Upper lobe of left lung (tissue), 6 donors: ENCODE measurements at places on chromosomes 13 and 19.

DNA sequence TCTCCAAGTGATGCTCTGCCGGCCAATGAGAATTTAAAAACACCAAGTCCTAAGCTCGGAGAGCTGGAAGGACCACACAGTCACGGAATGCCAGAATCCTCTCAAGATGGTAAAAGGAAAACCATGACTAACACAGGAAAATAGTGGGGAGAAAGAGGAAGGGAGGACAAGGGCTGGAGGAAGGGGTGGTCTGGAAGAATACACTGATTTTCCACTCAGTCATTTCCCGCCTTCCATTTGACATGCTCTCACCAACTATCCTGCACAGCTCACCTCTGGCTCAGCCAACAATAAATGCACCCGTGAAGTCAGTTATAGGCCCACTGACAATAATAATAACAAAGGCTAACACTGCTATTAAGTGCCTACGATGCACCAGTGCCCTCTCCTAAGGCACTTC lies 31.5 kb downstream of the SLC7A1 start:
- no peak for DNase-seq

DNA sequence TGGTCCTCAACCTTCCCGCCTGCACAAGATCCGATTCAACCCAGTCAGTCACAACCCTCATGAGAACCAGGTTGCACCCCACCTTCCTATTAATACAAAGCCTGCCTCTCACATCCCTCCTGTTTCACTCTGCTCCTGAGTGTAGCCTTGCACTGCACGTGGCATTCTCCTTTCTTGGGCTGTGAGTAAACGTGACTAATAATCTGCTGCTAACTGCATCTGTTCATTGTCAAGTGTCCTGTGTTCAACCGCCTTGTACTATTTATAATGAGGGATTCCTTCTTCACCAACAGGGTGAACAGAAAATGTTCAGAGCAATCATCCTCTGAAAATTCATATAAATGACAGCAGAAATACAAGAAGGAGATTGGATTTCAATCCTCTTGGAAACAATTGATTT lies 1608.2 kb downstream of the SLITRK5 start:
- no peak for DNase-seq

GRCh38 chr13:80923907-80924306 lies 583.0 kb upstream of the SPRY2 start:
- no peak for DNase-seq

GRCh38 chr13:24648983-24649687 lies 31.1 kb upstream of the ATP12A start:
- peak; percentile 43 for DNase-seq

DNA sequence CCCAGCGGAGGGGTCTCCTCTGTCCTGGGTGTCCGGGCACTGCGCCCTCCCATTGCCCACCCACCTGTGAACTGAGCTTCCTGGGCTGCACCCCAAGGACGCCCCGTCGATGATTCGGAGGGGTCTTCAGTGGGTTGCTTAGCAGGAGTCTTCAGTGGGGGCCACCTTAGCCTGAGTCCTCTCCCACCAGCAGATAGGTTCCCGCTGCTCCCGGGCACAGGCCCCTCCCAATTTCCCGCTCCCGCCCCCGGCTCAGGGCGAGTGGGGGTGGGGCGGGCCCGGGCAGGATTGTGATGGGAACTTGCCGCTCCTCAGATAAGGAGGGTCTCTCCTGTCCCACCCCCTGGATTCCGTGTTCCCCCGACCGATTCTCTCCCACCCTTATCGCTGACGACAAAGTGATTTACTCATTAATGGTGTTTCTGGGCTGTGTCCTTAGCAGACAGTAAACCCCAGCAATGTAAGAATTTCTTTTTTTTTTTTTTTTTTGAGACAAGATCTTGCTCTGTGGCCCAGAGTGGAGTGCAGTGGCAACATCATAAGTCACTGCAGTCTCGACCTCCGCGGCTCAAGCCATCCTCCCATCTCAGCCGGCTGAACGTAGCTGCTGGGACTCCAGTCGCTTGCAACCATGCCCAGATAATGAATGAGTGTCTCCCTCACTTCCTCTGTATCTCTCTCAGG lies 655 bp upstream of the S1PR5 start:
- DNase-seq = peak; percentile 73

DNA sequence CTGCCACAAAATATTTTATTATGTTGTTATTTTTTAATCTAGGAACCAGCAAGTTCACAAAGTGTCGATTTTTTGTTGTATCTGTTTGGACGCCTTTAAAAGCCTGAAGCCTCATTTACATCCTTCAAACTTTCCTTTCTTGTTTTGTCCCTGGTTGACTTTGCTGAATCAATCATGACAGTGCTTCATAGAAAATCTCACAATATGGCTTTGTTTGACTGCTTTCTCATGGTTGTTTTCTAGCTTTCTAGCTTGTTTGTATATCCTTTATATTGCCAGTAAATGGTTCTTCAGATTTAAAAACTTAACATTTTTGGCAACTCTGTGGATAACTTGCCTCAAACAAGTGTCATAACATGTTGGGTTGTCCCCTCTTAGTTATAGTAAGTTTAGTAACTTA lies 84.1 kb upstream of the ATXN8OS start:
- no peak for DNase-seq

GRCh38 chr19:9309139-9309973 lies at the start of gene ZNF699:
TSS of gene ZNF699 (minus strand) at chr19:9309838. CDS start at chr19:9305119, 4,719 bp downstream.
- DNase-seq = peak; percentile 98

- no peak for DNase-seq
These were observed 20.0 kb upstream of the POSTN start for GRCh38 chr13:37618554-37618953.

- DNase-seq = no peak
These were observed 2.1 kb upstream of the BSG start for GRCh38 chr19:570251-570686.

GRCh38 chr13:97141564-97142005 lies 80.5 kb upstream of the MBNL2 start:
- peak; percentile 76 for DNase-seq

- peak; percentile 74 for DNase-seq
These were observed at the start of gene GPI for GRCh38 chr19:34364830-34365462. TSS of gene GPI (plus strand) at chr19:34365196. CDS start at chr19:34365267, 71 bp downstream.

- no peak for DNase-seq
These were observed 12.1 kb upstream of the MYCBP2 start for GRCh38 chr13:77338961-77339401.

GRCh38 chr19:33444562-33445441 lies 71.3 kb downstream of the CEBPG start:
- DNase-seq = no peak

DNA sequence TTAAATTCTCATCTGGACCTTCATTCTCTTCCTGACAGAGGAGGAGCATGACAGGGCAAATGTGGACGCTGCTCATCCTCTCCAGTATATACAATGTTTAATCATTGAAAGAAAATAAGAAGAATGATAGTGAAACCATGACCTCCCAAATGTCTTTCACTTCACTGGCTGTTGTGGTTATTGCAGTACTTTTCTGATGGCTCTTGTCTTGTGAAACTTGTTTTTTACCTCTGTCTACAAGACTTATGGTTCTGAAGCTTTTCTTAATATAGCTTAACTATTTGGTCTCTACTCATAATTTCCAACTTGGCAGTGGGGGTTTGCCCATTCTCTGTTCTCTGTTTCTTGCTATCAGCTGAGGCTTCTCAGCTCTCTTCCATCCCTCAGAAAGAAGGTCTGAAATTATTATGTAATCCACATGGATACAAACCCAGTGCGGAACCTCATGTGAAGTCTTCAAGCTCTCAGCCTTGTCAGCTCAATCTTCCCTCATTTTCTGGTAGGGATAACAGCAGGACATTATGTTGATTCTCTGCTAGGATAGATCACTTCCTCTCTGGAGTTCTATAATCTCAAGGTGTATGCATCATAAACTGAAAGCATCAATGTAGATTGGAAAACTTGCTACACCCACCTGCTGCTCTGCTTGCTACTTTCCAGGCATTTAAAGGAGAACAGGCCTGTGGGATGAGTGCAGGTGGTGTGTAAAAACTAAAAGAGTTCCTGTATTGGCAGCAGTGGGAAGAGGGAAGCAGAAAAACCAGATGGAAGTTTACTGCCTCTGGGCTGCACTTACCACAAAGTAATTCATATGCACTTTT lies 250.3 kb upstream of the HTR2A start:
- DNase-seq = no peak

- peak; percentile 82 for DNase-seq
These were observed 4.6 kb upstream of the ASPDH start for GRCh38 chr19:50518091-50519005.

- DNase-seq = no peak
These were observed 12.3 kb upstream of the ZNF283 start for GRCh38 chr19:43814663-43815352.

- DNase-seq = no peak
These were observed 2.4 kb upstream of the PLPP2 start for GRCh38 chr19:293436-294110.

DNA sequence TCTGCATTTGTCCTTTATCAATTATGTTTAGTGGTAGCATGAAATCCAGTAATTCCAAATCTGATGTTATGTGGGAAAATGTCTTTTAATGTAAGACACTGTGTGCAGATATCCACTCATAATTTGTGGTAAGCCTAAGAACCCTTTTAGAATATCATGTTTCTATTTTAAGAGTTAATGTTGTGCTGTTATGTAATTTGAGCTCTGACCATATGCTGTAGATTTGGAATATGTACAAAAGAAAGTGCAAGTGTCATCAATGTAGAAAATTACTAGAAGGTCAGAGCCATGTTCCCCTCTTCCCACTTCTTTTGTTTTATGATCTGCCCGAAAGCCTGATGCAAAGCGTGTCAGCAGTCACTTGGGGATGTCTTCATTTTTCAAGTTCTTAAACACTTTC lies 44.5 kb downstream of the SCEL start:
- no peak for DNase-seq

GRCh38 chr13:20400774-20401173 lies 124.9 kb downstream of the CRYL1 start:
- DNase-seq = no peak

- DNase-seq = no peak
These were observed 258.8 kb downstream of the ZNF536 start for GRCh38 chr19:30631033-30631370.

GRCh38 chr13:39811051-39811450 lies 155.6 kb downstream of the COG6 start:
- peak; percentile 39 for DNase-seq

- no peak for DNase-seq
These were observed 153.5 kb downstream of the DLEU7 start for GRCh38 chr13:50690006-50690405.

DNA sequence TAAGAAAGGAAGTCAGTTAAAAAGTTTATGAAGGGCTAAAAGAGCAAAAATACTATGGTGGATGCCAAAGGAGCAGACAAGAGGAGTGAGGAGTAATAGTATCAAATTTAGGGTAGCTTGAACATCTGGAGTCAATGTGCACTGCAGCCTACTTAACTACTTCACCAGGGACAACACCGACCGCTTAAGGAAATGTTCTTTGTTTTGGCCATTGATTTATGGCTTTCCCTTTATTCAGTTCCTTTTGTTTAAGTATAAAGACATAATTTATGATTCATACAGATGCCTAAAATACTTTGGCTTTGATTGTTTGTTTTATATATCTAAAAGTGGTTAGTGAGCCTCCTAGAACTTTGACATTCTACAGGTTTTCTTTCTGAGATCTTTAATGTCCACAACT lies 276.3 kb upstream of the PRR20A start:
- DNase-seq = no peak

DNA sequence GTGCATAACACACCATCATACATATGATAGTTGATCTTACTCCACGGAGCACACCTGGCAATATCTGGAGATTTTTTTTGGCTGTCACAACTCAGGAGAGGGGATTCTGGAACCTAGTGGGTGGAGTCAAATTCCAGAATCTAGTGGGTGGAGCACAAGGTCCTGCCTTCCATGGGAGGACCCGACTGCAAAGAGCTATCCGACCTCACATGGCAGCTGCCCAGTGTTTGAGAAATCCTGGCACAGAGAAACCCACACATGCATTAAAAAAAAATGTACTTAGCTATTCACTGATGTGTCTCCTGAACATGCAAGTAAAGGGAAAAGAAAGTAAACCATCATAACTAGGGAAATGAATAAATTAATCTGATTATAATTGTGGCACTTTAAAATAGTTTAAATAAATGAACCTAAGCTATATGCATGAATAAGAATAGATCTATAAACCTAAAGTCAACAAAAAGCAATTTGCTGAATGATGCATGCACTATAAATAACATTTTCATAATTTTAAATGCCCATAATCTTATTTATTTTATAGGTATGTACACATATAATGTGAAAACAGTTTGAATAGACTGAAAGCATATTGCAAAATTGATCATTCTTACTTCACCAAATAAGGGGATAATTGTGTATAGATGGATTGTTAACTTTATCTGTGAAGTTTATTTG lies 300.3 kb downstream of the MYO16 start:
- no peak for DNase-seq

- DNase-seq = no peak
These were observed 34.5 kb downstream of the TINCR start for GRCh38 chr19:5533257-5533656.

- DNase-seq = peak; percentile 21
These were observed 71.8 kb downstream of the SPACA7 start for GRCh38 chr13:112447761-112448603.

DNA sequence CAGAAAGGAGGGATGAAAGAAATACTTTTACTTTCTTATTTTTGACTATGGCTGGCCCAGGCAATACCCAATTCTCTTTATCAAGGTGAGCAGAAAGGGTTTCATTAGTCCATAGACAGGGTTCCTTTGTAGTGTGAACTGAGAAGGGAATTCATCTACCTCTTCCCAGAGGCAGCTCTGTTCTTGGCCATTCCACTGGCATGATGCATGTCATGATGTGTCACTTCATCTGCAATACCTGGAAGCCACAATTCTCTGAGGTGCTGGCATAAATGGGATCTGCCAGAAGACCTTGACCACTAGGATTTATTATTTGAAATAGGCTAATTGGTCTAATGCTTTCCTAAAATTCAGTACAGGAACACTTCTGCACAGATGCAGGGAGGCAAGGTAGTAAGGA lies 542.8 kb downstream of the RFC3 start:
- no peak for DNase-seq

- DNase-seq = no peak
These were observed 75.4 kb downstream of the GGACT start for GRCh38 chr13:100513171-100513570.

- no peak for DNase-seq
These were observed 274.6 kb downstream of the ENOX1 start for GRCh38 chr13:43512221-43512620.

DNA sequence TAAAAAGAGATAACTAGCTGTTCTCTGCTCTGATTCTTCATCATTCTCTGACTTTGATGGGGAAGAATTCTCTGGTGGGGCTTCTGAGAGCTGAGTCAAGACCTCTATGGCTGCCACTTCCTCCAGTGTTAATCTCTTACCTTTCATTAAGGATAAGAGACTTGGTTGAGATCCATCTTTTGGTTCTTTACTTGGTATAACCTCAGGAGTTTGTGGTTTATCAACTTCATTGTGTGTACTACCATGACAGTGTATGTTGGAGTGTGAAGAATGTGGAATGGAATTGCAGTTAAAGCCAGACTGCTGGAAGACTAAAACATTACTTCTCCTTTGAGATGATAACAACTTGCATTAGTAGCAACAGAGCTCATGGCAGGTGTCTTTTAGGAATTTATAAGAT lies 222.0 kb downstream of the SLITRK5 start:
- no peak for DNase-seq

GRCh38 chr13:71589032-71589431 lies 278.0 kb downstream of the DACH1 start:
- no peak for DNase-seq

- no peak for DNase-seq
These were observed 71.4 kb upstream of the CLDN10 start for GRCh38 chr13:95480791-95481780.

GRCh38 chr13:35485424-35485823 lies 8.9 kb upstream of the MAB21L1 start:
- DNase-seq = no peak
